Inflammatory macrophage (primary cell): ENCODE measurements at places on chromosomes 12 and 14.
A peak's percentile ranks its signal among the peaks of the same experiment; 100 is the strongest.

DNA sequence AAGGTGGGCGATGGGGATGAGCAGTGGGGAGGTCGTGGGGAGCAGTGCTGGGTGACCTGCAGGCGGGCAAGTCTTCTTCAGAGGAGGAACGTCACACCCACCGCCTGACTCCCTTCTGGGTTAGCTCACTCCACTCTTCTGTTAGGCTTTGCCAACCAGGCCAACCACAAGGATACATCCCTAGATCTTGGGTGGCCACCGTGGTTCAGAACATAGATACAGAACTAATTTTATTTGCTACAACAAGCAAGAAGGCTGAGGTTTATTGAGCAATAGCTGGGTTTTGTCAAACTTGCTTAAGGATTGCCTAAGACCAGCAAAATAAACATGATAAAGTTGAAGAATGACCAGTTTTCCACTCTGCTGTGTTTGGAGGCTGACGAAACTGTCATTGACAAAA is 109.4 kb downstream of the DACT1 start:
- peak; percentile 92 for DNase-seq

DNA sequence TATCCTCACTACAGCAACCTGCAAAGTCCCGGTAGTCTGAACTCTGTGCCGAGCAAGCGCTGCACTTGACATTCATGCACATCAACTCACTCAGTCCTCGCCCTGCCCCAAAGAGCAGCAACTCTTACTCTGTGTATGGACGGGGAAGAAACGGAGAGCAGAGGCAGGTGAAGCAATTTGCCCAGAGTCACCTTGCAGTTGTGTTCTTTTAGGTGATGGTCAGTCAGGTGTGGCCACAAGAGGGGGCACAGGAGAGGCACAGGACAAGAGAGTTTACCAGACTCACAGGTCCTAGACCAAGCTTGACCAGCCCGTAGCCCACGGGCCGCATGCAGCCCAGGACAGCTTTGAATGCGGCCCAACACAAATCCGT is 39.1 kb downstream of the TSPAN11 start:
- DNase-seq = no peak

GRCh38 chr12:104306943-104307654 is 3.6 kb downstream of the EID3 start:
- DNase-seq = no peak

- no peak for DNase-seq
Measured at GRCh38 chr12:131583090-131583712, 127.7 kb upstream of the SFSWAP start.

GRCh38 chr12:12182703-12183365 is 84.0 kb downstream of the LRP6 start:
- DNase-seq = no peak

- DNase-seq = no peak
Measured at GRCh38 chr12:6468283-6468575, 2.2 kb downstream of the VAMP1 start.

- DNase-seq = peak; percentile 78
Measured at GRCh38 chr12:120119271-120119973, 2.9 kb upstream of the RAB35 start.

GRCh38 chr12:24436667-24437066 is 487.2 kb upstream of the SOX5 start:
- DNase-seq = no peak

DNA sequence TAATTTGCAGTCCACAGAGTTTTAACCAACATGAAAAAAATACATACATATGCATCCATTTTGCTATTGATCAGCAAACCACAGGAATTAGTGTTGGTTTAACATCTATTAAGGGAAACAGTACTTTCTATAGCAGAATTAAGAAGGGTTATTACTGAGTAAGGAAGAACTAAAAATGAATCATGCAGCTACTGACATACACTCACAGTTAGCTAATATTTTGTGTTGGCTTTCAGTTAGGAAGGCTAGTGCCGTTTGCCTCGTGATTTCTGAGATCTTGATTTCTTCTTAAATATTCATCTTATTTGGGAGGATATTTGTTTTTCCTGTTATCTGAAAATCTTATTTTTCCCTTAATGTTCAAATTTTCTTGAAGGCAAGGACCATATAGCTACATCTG is 423.4 kb downstream of the NOVA1 start:
- DNase-seq = no peak

DNA sequence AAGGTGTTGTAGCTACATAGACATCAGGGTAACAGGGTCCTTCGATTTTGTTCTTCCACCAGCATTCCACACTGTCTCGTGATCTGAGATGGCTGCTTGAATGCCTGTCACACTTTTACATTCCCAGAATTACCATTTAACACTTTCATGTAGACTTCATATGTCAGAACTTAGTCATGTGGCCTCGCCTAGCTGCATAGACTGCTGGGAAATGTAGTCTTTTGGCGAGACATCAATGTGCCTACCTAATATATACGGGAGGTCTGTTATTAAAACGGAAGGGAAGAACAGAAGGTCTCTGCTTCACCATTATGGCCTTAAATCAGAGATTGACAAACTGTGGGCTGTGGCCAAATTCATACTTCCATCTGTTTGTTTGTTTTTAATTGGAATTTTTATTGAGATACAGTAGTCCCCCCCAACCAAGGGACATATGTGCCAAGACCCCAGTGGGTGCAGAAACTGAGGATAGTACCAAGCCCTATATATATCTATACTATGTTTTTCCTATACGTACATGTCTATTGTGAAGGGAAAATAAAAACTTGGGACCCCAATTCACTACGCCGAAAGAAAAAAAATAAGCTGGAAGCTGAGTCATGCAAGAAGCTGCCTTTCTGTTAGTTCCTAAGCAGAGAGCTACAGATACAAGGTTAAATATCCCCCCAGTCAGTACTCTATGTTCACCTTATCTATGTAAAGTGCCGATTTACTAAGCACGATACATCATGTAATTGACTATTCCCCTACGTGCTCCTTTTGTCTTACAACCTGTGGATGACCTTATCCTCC is 11.3 kb upstream of the HRK start:
- no peak for DNase-seq

DNA sequence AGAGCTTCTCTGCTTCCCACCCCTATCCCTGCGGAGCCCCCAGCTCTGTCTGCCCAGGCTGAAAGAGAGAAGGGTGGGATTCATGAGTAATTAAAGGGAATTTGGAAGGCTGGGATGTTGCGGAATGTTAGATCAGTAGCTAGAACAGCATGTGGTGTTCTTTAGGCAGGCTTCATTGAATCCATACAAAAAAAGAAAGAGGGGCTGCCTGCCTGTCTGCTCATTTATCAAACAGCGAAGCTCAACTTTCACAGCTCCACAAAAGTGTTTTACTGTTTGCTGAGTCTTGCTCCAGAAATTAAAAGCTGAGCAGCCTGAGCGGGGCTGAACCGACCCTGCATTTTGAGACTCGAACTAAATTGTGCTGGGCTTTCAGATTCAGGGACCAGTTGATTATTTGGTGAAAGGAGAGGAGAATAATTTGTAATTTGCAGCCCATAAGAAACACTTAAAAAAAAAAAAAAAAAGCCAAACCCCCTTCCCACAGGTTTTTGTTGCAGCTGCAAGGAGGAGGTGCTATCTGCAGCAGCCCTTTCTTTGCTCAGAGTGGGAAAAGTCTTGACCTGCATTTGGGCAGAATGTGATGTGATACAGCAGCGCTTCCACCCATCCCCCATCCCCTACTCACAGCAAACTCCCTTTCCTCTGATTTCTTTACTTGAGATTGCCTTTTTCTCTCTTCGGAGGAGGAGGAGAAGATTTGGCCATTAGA is 89.7 kb downstream of the RFX4 start:
- no peak for DNase-seq

GRCh38 chr12:74899031-74899829 is 310.4 kb downstream of the KCNC2 start:
- DNase-seq = no peak

- DNase-seq = no peak
Measured at GRCh38 chr12:17928708-17929366, 161.2 kb downstream of the RERGL start.

DNA sequence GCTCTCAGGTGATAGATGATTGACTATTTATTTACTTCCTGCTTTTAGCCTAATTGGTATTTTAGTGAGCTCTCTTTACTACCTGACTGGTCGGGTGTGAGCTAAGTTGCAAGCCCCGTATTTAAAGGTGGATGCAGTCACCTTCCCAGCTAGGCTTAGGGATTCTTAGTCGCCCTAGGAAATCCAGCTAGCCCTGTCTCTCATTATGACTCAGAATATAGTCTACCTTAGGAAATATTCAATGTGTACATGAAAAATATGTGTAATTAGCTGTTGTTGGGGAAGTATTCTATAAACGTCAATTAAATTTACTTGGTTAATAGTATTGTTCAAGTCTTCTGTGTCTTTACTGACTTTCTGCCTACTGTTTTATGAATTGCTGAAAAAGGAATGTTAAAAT is 306.9 kb upstream of the DIO2 start:
- no peak for DNase-seq

DNA sequence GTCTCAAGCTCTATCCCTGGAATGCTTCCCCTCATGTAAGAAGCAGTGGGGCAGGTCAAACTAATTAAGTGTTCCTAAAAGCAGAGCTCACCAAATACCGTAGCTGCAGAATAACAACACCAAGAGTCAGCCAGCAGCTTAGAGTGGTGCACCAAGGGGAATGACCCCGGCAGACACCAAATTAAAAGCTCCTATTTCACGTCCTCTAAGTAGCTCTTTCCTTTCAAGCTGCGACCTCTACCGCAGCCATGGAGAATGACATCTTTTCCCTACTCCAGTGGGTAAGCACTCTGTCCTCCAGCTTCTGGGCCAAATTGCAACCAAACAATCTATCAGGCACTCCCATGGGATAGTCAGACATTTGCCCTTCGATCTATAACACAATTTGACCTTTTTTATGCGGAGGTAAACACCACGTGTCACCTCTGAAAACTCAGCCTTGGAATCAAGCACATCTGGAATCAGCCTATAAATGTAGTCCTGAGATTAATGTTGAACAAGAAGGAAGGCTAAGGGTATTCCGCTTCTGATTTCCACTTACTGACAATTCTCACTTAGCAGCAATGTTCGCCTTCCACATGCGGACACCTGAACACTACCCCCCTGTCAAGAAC is 67.6 kb upstream of the CDKN3 start:
- no peak for DNase-seq

GRCh38 chr12:55974308-55974730 is 441 bp downstream of the RAB5B start:
- DNase-seq = peak; percentile 42

- no peak for DNase-seq
Measured at GRCh38 chr12:46472893-46473633, 100.5 kb upstream of the SLC38A2 start.

- DNase-seq = no peak
Measured at GRCh38 chr14:68000511-68000910, 180.9 kb downstream of the RAD51B start.

- peak; percentile 92 for DNase-seq
Measured at GRCh38 chr14:31026450-31027235, 464 bp upstream of the STRN3 start.

GRCh38 chr12:103314786-103315185 is 181.0 kb downstream of the C12orf42 start:
- DNase-seq = no peak

GRCh38 chr12:113786107-113786506 is 180.0 kb downstream of the RBM19 start:
- DNase-seq = no peak

DNA sequence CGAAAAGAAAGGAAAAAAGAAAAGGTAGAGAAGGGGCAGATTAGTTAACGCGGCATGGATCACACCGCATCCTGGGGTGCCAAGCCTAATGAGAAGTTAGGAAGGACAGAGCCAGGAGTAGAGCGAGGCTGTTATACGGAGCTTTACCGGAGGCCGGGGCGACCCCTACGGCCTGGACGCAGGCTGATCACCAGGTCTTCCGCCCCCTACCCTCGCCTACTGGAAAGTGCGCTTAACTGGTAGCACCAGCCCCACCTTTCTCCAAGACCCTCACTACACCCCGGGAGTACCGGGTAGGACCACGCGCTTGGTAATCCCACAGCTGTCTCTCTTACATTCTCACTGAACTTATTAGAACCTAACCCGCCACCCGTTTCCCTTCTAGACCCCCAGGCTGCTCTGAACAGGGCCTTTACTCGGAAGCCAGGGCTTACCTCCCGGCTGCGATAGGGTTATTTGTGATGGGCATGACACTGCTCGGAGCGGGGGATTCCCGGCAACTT is 33.8 kb downstream of the WBP11 start:
- DNase-seq = no peak

GRCh38 chr12:78636231-78636855 is 228.2 kb upstream of the SYT1 start:
- peak; percentile 65 for DNase-seq

GRCh38 chr14:74863274-74863673 is 12.7 kb downstream of the PROX2 start:
- DNase-seq = peak; percentile 97
